ENCODE measurements at places on chromosomes 2 and 18.

DNA sequence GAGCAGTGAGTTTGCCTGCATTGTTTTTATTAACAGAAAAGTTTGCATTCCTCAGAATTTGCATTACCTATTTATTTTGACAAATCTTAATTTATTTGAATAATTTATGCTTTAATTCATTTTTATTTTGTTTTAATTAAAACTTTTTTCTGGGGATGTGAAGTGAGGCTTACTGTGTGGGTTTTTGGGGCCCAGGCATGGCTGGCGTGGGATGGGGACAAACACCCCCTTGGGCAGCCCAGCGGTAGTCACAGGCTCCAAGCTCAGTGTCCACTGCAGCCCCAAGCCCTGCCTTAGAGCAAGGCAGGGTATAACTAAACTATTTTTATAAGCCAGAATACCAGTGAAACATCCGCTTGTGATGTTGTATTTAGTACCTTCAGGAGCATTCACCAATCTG lies 95.7 kb upstream of the PXDN start:
- H3K36me3 ChIP-seq, result no peaks in the 10 kb centered on the region
- H3K4me1 ChIP-seq, result peaks cover 5% of the 10 kb centered on the region
- H3K27ac ChIP-seq, result no peak overlapping the region
- no peaks in the 10 kb centered on the region for H3K27me3 ChIP-seq
- no peak for DNase-seq
- H3K4me3 ChIP-seq, result no peak overlapping the region

- no peaks in the 10 kb centered on the region for H3K27me3 ChIP-seq
- H3K27ac ChIP-seq, result no peak overlapping the region
- peaks cover 7% of the 10 kb centered on the region for H3K4me1 ChIP-seq
- DNase-seq, result no peak
Observed at GRCh38 chr18:25190472-25190871, 161.5 kb downstream of the ZNF521 start.

DNA sequence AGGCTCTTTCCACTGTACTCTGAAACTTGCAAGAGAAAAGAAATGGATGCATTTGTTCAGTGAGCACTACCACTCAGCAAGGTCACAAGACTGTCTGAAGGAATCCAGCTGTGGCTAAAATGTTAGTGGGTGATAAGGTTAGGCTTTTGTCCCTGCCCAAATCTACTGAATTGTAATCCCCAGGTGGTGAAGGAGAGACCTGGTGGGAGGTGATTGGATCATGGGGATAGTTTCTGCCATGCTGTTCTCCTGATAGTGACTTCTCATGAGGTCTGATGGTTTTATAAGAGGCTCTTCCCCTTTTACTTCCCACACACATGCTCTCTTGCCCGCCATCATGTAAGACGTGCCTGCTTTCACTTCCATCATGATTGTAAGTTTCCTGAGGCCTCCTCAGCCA lies 68.2 kb downstream of the ZNF385B start:
- no peaks in the 10 kb centered on the region for H3K27me3 ChIP-seq
- H3K36me3 ChIP-seq, result no peaks in the 10 kb centered on the region
- no peak for DNase-seq
- no peak overlapping the region for H3K27ac ChIP-seq

DNA sequence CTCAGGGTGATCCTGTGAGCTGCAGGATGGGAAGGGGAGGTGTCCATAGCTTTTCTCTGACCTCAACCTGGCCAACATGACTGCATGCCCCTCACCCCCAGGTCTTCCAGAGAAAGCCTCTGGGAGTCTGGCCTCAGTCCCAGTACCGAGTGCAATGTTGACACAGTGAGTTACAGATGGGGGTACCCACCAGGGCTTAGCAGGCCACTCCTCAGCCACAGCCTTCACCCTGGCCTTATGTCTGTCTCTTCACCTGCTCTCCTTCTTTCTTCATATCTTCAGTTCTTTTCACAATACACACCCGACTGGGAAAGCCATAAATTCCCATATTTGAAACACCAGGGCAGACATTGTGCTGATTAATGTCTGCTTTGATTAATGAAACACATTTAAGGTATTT lies 33.5 kb downstream of the AOX1 start:
- DNase-seq, result no peak
- H3K36me3 ChIP-seq, result no peaks in the 10 kb centered on the region
- H3K4me3 ChIP-seq, result no peak overlapping the region
- no peak overlapping the region for H3K27ac ChIP-seq
- no peaks in the 10 kb centered on the region for H3K4me1 ChIP-seq
- no peaks in the 10 kb centered on the region for H3K27me3 ChIP-seq

DNA sequence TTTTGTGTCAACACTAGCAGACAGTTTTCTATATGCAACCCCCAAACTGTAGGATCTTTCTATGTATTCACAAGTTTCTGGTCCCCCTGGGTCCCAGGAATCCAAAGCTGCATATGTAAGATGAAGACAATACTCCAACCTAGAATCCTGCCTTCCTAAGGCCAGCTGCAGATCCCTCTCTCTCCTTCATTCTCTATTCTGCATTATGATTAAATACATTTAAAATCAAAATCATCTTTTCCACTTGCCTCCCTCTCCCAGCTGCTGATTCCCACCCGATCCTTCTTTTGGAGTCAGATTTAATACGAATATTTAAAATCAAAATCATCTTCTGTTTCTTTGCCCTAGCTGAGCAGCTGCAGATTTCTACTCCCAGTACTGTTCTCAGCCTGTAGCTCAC lies 783.0 kb upstream of the ZEB2 start:
- no peaks in the 10 kb centered on the region for H3K4me1 ChIP-seq
- H3K36me3 ChIP-seq, result no peaks in the 10 kb centered on the region
- DNase-seq, result no peak
- no peak overlapping the region for H3K27ac ChIP-seq
- H3K27me3 ChIP-seq, result no peaks in the 10 kb centered on the region
- no peak overlapping the region for H3K4me3 ChIP-seq

DNA sequence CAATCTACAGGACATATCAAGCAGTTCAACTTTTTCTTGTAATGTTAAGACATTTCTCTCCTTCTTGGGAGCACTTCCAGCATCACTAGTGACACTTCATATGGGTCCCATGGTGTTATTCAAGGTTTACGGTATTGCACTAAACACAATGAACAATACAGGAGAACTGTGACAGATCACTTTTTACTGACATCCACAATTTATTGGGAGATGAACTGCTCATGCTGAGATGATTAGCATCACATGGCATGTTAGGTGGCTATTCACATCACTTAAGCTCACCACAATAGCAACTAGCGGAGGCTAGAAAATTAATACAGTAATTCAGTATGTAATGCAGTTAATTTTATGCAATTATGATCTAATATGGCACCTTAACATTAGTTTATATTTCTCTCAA lies 264.4 kb downstream of the ERBB4 start:
- H3K4me3 ChIP-seq, result no peak overlapping the region
- H3K27ac ChIP-seq, result no peak overlapping the region
- no peaks in the 10 kb centered on the region for H3K4me1 ChIP-seq
- H3K36me3 ChIP-seq, result no peaks in the 10 kb centered on the region
- H3K27me3 ChIP-seq, result no peaks in the 10 kb centered on the region
- no peak for DNase-seq

GRCh38 chr2:54208364-54209240 lies 47.4 kb downstream of the TSPYL6 start:
- no peak for DNase-seq
- H3K4me1 ChIP-seq, result peaks cover 25% of the 10 kb centered on the region
- H3K36me3 ChIP-seq, result no peaks in the 10 kb centered on the region
- H3K4me3 ChIP-seq, result no peak overlapping the region
- no peaks in the 10 kb centered on the region for H3K27me3 ChIP-seq

GRCh38 chr2:176187200-176187898 lies 1.1 kb upstream of the HOXD1 start:
- peak overlapping the region; percentile 51 for H3K4me3 ChIP-seq
- H3K27ac ChIP-seq, result no peak overlapping the region
- DNase-seq, result no peak
- no peaks in the 10 kb centered on the region for H3K4me1 ChIP-seq
- peaks cover 36% of the 10 kb centered on the region for H3K27me3 ChIP-seq

DNA sequence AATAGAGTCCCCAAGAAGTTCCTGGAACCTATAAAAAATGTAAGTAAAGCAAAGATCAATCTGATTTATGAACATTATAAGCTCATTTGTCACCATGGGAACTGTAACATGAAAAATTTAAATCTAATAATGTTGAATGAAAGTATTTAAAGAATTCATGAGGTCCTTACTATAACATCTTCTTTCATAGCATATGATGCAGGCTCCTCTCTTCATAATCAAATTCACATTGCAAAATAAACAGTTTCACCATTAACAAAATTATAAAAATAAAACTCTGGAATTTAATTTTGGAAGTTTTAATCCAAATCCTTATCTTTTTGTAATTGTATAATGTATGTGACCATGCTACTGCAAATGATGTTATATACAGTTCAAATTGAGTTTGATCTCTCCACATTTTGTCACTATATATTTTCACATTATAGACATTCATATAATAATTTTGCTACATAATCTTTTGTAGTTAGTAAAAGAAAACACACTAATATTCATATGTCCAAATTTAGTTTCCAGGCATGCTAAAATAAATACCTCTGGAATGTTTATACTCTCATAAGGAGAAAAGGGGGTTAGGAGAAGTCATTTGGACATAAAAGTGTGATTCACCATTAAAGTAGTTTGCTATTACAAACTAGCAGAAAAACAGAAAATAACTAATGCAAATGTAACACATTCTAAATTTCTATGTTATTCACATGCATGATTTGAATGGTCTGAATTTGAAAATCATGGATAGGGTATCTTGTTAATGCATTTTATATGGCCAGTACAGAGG lies 954.1 kb downstream of the DSC3 start:
- no peak for DNase-seq
- H3K4me1 ChIP-seq, result no peaks in the 10 kb centered on the region
- H3K4me3 ChIP-seq, result no peak overlapping the region
- H3K36me3 ChIP-seq, result no peaks in the 10 kb centered on the region

- no peaks in the 10 kb centered on the region for H3K4me1 ChIP-seq
- H3K36me3 ChIP-seq, result no peaks in the 10 kb centered on the region
- no peak overlapping the region for H3K4me3 ChIP-seq
- no peak for DNase-seq
Observed at GRCh38 chr2:71905205-71905604, 242.5 kb downstream of the CYP26B1 start.

- H3K4me3 ChIP-seq, result no peak overlapping the region
- peaks cover 21% of the 10 kb centered on the region for H3K4me1 ChIP-seq
- no peaks in the 10 kb centered on the region for H3K36me3 ChIP-seq
- peak overlapping the region; percentile 92 for H3K27ac ChIP-seq
- no peak for DNase-seq
Observed at GRCh38 chr18:58669731-58670378, 1.4 kb upstream of the MALT1 start.

DNA sequence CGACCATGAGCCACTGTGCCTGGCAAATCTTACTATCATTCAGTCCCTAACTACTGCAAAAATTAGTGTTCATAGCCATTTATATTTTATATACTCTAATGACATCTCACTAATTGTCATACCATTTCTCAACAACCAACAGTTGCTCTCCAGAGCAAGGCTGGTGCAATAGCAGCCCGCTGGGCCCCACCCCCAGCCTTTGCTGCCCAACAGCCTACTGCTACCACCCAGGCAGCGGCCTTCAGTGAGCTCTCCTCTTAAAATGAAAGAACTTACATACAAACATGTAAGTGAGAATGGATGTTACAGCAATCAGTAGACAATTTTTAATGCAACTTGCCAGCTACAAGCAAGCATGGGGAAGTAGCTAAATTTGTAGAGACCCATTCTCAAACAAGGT lies 90.5 kb downstream of the HNRNPLL start:
- H3K36me3 ChIP-seq, result no peaks in the 10 kb centered on the region
- no peak overlapping the region for H3K27ac ChIP-seq
- H3K4me1 ChIP-seq, result peaks cover 14% of the 10 kb centered on the region
- H3K27me3 ChIP-seq, result no peaks in the 10 kb centered on the region

DNA sequence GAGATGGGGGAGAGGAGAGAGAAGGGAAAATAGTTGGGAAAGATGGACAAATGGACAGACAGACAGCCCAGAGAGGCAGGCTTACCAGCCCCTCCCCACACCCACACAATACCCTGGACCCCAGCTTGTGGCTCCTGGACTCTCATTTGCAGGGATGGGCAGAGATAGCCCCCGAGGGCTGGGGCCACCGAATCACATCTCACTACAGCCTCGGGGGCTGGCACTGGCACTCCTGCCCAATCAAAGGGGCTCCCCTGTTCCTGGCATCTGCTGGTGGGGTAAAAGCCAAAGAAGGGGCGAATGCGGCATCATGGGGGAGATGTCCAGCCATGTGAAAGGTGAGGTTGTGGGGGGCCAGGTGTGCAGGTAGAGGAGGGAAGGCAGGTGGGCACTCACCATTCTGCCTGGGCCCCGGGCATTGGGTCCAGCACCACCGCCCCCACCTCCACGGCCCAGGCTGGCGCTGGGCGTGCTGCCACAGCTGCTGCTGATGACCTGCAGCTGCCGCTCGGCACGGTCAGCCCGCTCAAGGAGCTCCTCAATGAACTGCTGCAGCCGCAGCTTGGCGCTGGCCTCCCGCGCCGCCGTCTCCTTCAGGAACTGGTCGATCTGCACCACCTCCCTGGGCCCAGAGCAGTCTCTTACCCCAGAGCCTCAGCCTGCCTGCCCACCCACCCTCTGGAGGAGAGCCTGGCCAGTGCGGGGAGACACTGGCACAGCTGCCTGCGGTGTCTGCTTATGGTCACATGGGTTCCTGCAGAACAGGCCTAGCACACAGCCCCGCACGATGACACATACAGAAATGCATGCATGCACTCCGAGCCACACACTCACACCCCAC lies 18.0 kb downstream of the FBXO41 start:
- no peak overlapping the region for H3K4me3 ChIP-seq
- H3K36me3 ChIP-seq, result no peaks in the 10 kb centered on the region
- DNase-seq, result no peak

DNA sequence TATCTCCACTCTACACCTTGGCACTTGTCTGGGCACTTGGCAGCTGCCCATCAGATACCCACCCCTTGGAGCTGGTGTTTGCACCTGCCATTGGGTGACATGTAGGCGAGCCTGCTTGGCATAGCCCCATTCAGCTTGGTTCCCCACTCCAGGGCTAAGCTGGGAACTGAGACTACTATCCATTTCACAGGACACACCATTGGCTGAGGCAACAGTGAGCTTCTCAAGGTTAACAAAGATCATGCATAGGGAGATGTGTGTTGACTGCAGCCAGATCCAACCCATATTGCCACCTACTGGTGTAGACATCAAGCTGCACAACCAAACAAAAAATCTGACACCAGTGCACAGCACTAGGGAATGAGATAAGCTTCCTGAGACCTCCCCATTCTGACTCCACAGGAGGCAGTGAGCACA lies 1389.8 kb upstream of the TMEFF2 start:
- no peaks in the 10 kb centered on the region for H3K36me3 ChIP-seq
- H3K4me1 ChIP-seq, result no peaks in the 10 kb centered on the region
- no peak overlapping the region for H3K27ac ChIP-seq
- H3K4me3 ChIP-seq, result no peak overlapping the region
- no peaks in the 10 kb centered on the region for H3K27me3 ChIP-seq

- H3K27ac ChIP-seq, result no peak overlapping the region
- no peak for DNase-seq
- H3K27me3 ChIP-seq, result no peaks in the 10 kb centered on the region
- H3K4me3 ChIP-seq, result no peak overlapping the region
Observed at GRCh38 chr18:57640749-57641148, 19.1 kb upstream of the NARS1 start.

DNA sequence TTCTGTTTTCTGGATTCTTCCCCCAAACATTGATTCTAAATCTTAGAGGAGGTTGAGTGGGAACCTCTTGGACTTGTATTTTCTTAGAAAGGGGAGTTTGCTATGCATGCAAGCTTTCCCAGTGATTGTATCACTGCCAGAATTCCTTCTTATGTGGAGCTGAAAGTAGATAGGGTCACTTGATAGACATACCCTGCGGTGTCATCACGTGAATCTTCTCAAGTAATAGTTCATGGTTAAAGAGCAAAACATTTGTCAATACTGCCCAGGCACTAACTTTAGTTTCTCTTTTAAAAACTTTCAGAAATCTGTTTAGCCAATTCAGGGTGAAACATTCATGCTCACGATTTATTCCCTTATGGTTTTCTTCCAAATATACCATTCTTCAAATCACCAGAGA lies 6.4 kb downstream of the PMAIP1 start:
- peaks cover 14% of the 10 kb centered on the region for H3K27me3 ChIP-seq
- H3K27ac ChIP-seq, result no peak overlapping the region
- no peaks in the 10 kb centered on the region for H3K4me1 ChIP-seq
- H3K4me3 ChIP-seq, result no peak overlapping the region

All from right atrium auricular region (tissue), 2 donors.